Posterior vena cava (tissue), 2 donors: ENCODE measurements at places on chromosomes 2 and 18.

- no peak for DNase-seq
Measured at GRCh38 chr2:102064679-102065674, 73.2 kb downstream of the IL1R2 start.

- DNase-seq = peak; percentile 58
Measured at GRCh38 chr2:211468877-211469663, 912.7 kb downstream of the CPS1 start.

DNA sequence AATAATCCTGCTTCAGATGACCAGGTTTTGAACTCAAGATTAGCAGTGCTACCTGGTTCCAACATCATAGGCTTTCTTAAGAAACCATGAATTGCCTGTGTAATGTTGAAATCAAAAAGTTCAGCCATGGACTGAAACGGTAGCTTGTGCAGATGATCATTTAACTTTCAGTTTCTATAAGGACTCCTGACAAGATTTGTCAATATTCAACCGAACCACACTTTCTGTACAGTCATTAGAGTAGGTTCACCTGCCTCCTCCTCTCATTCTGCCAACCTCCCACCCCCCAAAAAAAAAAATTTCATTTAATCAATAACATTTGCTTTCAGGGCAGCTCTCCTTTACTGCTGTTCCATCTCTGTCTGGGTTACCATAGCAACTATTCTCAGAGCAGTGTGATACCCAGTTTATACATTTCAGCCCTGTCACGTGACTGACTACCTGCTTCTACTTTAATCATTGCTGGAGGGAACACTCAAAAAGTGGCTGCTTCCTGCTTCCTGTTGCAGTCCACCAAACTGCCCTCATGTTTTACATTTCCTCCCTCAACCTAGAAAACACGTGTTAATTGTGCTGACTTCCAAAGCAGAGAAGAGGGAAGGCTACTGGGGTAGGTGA, 275.5 kb downstream of the SS18 start:
- DNase-seq = no peak

DNA sequence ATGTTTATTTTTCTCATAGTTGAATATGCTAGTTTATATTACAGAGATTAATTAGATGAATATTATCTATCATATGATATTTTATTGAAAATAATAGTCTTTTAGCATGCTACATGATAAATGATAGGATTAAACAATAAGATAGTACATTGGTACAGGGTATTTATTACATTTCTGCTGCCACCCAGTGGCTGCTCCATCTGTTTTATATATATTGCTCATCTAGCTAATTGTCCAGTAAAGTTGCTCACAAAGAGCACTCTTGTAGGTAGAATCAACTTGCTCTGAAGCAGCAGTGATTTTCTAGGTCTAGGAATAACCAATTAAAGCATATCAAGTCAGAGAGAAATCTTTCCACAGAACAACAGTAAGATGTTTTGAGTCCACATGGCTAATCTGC, 183.3 kb downstream of the ASXL3 start:
- no peak for DNase-seq

- no peak for DNase-seq
Measured at GRCh38 chr2:46332686-46333281, 35.6 kb downstream of the EPAS1 start.

DNA sequence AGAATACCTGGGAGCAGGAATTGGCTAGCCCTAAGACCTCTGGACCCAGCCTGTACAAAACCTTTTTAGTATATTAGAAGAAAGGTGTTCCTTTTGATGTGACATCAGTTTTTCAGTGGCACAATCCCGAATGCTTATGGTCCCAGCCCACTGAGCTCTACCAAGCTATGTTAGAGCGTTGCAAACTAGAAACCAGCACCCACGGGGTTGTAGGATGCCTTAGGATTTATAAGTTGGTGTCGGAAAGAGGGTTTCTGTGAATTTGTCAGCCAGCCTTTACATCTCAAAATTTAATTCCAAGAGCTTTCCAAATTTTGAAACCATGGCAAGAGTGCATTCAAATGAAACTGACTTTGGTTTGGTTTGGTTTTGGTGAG, 499 bp upstream of the LMAN1 start:
- DNase-seq = no peak

DNA sequence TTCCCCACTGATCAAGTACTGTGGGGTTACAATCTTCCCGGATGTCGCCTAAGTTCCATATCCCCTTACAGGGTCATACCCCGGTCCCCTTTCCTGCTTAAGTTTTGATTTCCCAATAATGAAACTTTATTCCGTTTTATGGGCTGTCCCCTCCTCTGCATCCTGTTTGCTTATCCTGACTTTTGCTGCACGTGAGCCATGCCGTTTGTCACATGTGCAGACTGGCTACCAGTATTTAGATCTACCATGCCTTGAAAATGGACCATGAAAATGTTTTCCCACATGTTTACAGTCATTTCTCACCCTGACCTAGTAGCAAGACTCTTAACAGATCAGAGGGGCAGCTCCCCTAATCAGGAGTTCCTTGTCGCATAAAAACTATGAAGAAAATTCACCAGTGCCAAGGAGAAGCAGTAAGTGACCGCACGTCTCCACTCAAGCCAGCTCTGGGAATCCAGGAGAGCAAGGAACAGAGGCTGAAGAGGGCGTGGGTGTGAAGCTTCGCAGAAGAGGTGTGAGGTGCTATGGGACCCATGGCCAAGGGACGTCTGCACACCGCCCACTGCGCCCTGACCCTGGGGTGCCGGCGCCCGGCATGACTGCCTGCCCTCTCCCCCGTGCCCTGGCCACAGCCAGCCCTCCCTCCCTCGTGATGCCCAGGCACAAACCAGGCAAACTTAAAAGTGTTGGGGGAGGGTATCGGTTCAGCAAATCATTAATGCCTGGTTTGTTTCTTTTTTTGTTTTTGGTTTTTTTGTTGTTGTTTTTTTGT, 440.8 kb upstream of the SALL3 start:
- DNase-seq = peak; percentile 63

- DNase-seq = no peak
Measured at GRCh38 chr2:171325886-171326585, 107.8 kb downstream of the METTL8 start.

GRCh38 chr2:128791120-128791984, 472.7 kb upstream of the HS6ST1 start:
- DNase-seq = no peak

GRCh38 chr2:181995289-181995688, 9.6 kb downstream of the PPP1R1C start:
- no peak for DNase-seq

GRCh38 chr18:75106746-75107145, 102.2 kb downstream of the PTGR3 start:
- DNase-seq = peak; percentile 62

DNA sequence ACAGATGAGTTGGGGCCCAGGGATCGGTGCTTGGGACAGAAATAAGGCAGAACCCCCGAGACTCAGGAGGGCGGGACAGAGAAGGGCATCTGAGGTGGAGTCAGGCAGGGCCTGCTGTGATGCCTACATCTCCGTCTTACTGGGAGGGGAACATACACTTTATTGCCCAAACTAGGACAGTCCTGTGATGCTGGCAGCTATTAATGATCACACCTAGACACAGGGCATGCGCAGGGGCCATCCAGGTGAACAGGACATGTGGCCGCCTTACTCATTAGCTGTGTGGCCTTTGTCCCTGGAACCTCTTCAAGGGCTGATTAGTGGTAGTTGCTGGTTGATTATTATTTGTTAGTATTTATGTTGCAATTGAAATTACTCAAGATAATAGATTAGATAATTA, 33.2 kb downstream of the MLPH start:
- no peak for DNase-seq

GRCh38 chr18:68854786-68855391, 57.0 kb downstream of the CCDC102B start:
- no peak for DNase-seq

GRCh38 chr18:9105420-9105819, 2.9 kb downstream of the NDUFV2 start:
- no peak for DNase-seq

- no peak for DNase-seq
Measured at GRCh38 chr2:107635883-107636282, 190.8 kb upstream of the RGPD4 start.

- no peak for DNase-seq
Measured at GRCh38 chr2:8239531-8240088, 442.2 kb upstream of the ID2 start.

DNA sequence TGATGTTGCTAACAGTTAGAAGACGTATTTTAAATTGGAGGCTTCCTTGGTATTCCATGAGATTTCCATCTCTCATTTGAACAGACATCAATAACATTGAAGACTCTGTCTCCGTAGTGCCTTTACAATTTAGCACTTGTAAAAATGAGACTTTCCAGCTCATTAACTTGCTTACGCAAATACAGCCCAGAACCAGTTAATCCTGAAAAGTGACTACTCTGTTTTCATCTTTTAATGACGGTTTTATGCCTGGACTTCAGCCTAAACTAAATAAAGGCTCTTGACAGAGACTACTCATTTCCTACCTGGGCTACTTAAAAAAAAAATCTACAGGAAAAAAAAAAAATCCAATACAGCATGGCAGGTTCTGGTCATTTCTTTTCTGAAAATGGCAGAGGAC, 148.6 kb downstream of the LRATD1 start:
- DNase-seq = no peak

GRCh38 chr2:156959481-156959880, 298.0 kb upstream of the GALNT5 start:
- DNase-seq = no peak

GRCh38 chr2:65917986-65918385, 485.6 kb upstream of the SPRED2 start:
- DNase-seq = no peak

GRCh38 chr2:73910873-73911547, 15.7 kb upstream of the DGUOK start:
- no peak for DNase-seq

DNA sequence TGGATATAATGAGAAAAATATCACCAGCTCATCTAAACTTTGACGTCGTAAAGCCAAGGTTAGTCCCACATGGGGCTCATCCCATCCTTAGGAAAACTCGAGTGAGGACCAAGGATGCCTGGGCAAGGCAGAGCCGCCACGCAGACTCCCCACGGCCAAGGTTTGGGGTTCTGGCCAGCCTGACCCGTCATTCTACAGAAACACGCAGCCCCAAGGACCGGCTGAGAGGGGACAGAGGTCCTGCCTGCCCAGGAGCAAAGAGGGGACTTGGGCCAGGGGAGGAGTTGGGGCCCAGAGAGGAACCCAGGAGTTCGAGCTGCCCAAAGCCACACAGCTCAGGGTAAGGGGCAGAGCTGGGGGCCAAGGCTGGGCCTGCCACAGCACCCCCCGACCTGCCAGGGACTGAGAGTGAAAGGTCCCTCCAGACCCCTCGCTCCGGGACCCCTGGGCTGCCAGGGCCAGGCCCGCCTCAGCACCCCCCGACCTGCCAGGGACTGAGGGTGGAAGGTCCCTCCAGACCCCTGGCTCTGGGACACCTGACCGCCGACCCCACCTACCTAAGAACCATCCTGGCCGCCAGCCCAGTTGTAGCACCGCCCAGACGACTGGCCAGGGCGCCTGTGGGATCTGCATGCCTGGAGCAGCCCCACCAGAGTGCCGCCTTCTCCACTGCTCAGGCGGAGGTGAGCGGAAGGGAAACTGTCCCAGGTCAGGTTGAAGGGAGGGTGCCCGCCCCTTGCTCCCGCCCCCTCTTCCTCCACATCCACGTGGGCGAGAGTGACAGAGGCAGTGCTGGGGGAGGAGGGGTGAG, at the start of gene PDCD1:
TSS of gene PDCD1 (minus strand) at position 689 of the 811 bp plus-strand sequence. CDS start at position 633, 56 bp downstream.
- peak; percentile 78 for DNase-seq
